ENCODE measurements at places on chromosomes 4 and X.

DNA sequence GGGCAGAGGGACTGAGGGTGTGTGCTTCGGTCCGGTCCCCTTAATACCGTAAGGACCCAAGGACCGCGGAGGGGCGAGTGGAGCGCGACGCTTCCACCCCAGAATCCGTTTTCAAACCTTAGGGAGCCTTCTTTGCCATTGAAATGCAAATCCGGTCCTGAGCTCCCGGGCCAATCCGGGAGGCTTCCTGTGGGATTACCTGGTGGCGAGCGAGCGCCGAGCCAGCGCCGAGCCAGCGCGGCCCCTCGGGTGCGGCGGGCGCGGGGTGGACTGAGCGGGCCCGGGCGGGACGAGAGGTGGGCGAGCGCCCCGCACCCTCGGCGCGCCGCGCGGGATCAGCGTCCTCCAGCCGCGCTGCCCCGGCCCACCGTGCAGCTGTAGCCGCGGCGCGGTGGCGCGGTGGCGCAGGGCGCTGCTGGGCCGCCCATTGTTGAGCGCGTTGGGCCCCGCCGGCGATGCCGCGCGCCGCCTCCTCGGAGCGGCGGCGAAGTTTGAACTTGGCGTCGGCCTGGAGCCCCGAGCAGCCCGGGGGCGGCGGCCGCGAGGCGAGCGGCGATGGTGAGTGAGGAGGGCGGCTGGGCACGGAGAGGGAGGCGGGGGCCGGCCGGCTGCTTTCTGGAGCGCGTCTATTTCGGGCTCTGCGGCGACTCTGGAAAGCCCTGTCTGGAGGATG, 208.7 kb downstream of the SOWAHB start:
- H3K27ac ChIP-seq = peak overlapping the region; percentile 98
- H3K27me3 ChIP-seq = no peaks in the 10 kb centered on the region
- no peaks in the 10 kb centered on the region for H3K36me3 ChIP-seq
- DNase-seq = peak; percentile 45

DNA sequence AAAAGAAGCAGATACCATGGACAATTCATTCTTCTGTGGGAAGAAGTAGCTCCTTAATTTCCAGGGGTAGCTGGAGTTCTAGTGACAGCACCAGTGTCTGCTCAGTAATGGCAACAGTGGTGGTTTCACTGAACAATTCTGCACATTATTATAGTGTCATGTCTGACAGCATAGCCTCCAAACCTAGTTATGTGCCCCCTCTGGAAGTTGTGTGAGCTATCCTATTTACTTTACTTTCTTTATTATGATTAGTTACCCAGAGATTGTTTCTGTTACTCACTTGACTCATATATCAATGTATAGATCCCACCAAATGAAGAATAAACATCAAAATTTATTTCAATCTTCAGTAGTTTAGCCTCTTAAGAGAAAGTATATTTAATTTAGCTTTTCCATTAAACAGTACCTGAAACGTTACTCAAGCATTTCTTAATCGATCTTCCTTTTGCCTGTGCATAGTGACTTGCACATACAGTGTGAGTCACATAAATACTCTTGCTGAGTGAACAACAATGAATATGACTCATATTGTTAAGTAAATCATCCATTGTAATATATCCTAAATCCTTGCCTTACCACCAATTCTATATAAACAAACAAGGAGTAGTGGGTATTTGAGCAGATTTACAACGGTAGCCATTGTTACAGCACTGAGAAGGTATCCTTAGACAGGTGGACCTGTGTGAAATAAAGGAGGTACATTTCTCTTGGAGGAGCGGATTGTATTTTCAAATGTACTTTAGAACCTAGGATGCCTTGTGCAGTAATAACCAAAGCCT, 534.7 kb downstream of the ANKRD50 start:
- no peaks in the 10 kb centered on the region for H3K4me1 ChIP-seq
- no peaks in the 10 kb centered on the region for H3K36me3 ChIP-seq
- 0 out of 2 replicates have a peak, but pooled peaks cover 5% of the 10 kb centered on the region for H3K27me3 ChIP-seq

DNA sequence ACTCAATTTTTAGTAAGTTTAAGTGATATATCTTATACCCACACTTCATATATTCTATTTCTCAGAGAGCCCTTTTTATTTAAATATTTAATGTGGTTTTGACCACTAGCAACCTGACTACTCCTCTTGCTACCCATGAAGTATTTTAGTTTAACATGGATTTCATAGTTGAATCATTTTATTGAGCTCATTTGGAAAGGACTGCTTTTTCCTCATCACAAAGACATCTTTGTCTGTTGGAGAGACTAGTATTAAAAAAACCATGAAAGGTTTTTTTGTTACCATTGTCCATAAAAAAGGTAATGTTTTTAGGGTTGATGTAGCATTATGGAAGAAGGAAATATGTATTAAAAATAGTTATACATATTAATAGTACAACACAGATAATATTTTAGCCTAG, 139.5 kb downstream of the RAPGEF2 start:
- no peak overlapping the region for H3K27ac ChIP-seq
- H3K4me1 ChIP-seq = no peaks in the 10 kb centered on the region
- H3K27me3 ChIP-seq = no peaks in the 10 kb centered on the region

- no peaks in the 10 kb centered on the region for H3K36me3 ChIP-seq
- no peaks in the 10 kb centered on the region for H3K4me1 ChIP-seq
- H3K4me3 ChIP-seq = no peak overlapping the region
- no peak overlapping the region for H3K27ac ChIP-seq
Observed at GRCh38 chr4:82469791-82470345, 39.5 kb downstream of the ENOPH1 start.

- no peak overlapping the region for H3K27ac ChIP-seq
- peaks cover 16% of the 10 kb centered on the region for H3K4me1 ChIP-seq
- no peaks in the 10 kb centered on the region for H3K36me3 ChIP-seq
- no peak for DNase-seq
Observed at GRCh38 chrX:19750783-19751467, 136.5 kb downstream of the SH3KBP1 start.

DNA sequence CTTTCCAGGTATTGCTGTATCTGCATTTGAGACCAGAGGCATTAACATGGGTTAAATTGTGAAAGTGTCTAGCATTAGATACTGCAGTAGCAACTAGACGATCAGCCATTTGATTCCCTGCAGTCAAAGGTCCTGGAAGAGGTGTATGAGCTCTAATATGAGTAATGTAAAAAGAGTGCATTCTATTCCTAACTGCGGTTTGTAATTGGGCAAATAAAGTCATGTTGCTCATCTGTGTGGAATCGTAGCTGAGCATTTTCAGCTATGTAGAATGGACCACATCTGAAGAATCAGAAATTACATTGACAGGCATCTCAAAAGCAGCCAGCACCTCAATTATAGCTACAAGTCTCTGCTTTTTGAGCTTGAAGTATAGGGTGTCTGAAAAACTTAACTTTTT, 157.6 kb downstream of the ZNF518B start:
- DNase-seq = no peak
- no peaks in the 10 kb centered on the region for H3K27me3 ChIP-seq
- H3K4me1 ChIP-seq = no peaks in the 10 kb centered on the region
- H3K4me3 ChIP-seq = no peak overlapping the region
- H3K27ac ChIP-seq = no peak overlapping the region

GRCh38 chrX:150044556-150044955, 106.3 kb upstream of the EOLA2 start:
- no peak overlapping the region for H3K27ac ChIP-seq
- no peaks in the 10 kb centered on the region for H3K36me3 ChIP-seq
- no peak for DNase-seq
- H3K4me3 ChIP-seq = no peak overlapping the region
- no peaks in the 10 kb centered on the region for H3K27me3 ChIP-seq

- H3K36me3 ChIP-seq = no peaks in the 10 kb centered on the region
- no peaks in the 10 kb centered on the region for H3K27me3 ChIP-seq
- H3K4me1 ChIP-seq = no peaks in the 10 kb centered on the region
- H3K27ac ChIP-seq = no peak overlapping the region
Observed at GRCh38 chrX:16212436-16212835, 45.2 kb downstream of the MAGEB17 start.

GRCh38 chr4:10096978-10097335, 19.6 kb downstream of the WDR1 start:
- peak overlapping the region; percentile 98 for H3K27ac ChIP-seq
- no peaks in the 10 kb centered on the region for H3K27me3 ChIP-seq
- H3K36me3 ChIP-seq = peaks cover 33% of the 10 kb centered on the region
- H3K4me3 ChIP-seq = peak overlapping the region; percentile 17
- DNase-seq = peak; percentile 59

- no peak for DNase-seq
- H3K27ac ChIP-seq = no peak overlapping the region
- H3K4me3 ChIP-seq = no peak overlapping the region
- H3K36me3 ChIP-seq = no peaks in the 10 kb centered on the region
- H3K27me3 ChIP-seq = no peaks in the 10 kb centered on the region
Observed at GRCh38 chrX:18026166-18026565, 165.1 kb upstream of the RAI2 start.

GRCh38 chr4:2881431-2881830, 37.8 kb downstream of the ADD1 start:
- no peaks in the 10 kb centered on the region for H3K27me3 ChIP-seq
- no peaks in the 10 kb centered on the region for H3K4me1 ChIP-seq
- no peak for DNase-seq
- peaks cover 7% of the 10 kb centered on the region for H3K36me3 ChIP-seq
- no peak overlapping the region for H3K27ac ChIP-seq
- no peak overlapping the region for H3K4me3 ChIP-seq

- no peaks in the 10 kb centered on the region for H3K4me1 ChIP-seq
- peak overlapping the region; percentile 52 for H3K4me3 ChIP-seq
- no peak for DNase-seq
- H3K27me3 ChIP-seq = peaks cover 26% of the 10 kb centered on the region
- no peaks in the 10 kb centered on the region for H3K36me3 ChIP-seq
Observed at GRCh38 chrX:25016938-25017598, 1.3 kb upstream of the ARX start.

- DNase-seq = no peak
- H3K4me3 ChIP-seq = no peak overlapping the region
- H3K4me1 ChIP-seq = 0 out of 2 replicates have a peak, but pooled peaks cover 5% of the 10 kb centered on the region
- H3K27ac ChIP-seq = no peak overlapping the region
- H3K27me3 ChIP-seq = no peaks in the 10 kb centered on the region
- no peaks in the 10 kb centered on the region for H3K36me3 ChIP-seq
Observed at GRCh38 chr4:87500092-87500462, 29.1 kb downstream of the SPARCL1 start.

DNA sequence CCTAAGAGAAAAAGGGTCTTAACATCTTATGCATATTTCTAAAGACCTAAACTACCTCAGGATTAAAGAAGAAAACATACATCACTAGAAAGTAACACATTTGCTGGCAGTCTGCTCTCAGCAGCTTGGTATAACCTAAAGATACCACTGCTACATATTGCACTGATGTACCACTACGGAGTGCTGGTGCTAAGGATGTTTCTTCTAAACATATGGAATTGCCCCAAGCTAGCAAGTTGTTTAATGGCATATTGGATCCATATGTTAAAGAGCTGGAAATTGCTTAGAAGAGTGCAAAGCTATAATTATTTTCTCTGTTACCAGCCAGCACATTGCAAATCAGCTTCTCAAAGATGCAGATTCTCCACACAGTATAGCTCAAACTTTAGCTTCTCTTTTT, 436.5 kb upstream of the GALNTL6 start:
- H3K4me3 ChIP-seq = no peak overlapping the region
- no peaks in the 10 kb centered on the region for H3K36me3 ChIP-seq
- H3K4me1 ChIP-seq = no peaks in the 10 kb centered on the region
- H3K27ac ChIP-seq = no peak overlapping the region

DNA sequence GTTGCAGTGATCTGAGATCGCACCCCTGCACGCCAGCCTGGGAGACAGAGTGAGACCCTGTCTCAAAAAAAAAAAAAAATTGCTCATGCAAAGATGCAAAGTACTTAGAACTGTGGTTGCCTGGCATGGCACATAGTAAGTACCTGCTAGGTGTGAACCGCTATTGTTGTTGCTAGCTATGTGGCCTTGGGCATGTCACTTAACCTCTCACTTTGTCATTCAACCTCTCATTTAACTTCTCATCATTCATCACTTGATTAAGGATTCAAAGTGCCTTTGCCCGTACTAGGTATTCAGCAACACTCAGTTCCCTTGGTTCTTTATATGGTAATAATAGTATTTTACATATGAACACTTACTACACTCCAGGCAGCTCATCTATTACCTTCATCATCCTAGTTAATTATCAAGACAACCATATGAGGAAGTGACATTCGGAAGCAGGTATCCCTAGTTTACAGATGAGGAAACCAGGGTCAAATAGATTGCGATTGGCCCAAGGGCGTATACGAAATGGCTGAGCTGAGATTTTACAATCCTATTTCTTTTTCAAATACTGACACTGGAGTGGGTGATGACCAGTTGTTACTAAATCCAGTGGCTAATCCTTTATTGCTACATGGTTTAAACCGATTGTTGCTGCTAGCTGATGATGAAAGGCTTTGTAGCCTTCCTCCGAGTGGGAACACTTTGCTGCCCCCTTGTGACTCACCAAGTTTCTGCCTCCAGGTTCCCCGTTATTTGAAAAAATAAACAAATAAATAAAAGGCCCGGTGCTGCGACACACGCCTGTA, 28.8 kb upstream of the SOWAHD start:
- H3K36me3 ChIP-seq = no peaks in the 10 kb centered on the region
- H3K4me1 ChIP-seq = peaks cover 7% of the 10 kb centered on the region
- H3K27me3 ChIP-seq = no peaks in the 10 kb centered on the region
- DNase-seq = peak; percentile 77
- no peak overlapping the region for H3K27ac ChIP-seq

GRCh38 chrX:41475591-41476241, 28.6 kb downstream of the NYX start:
- DNase-seq = no peak
- no peak overlapping the region for H3K27ac ChIP-seq
- H3K4me1 ChIP-seq = no peaks in the 10 kb centered on the region
- no peaks in the 10 kb centered on the region for H3K27me3 ChIP-seq
- no peak overlapping the region for H3K4me3 ChIP-seq

DNA sequence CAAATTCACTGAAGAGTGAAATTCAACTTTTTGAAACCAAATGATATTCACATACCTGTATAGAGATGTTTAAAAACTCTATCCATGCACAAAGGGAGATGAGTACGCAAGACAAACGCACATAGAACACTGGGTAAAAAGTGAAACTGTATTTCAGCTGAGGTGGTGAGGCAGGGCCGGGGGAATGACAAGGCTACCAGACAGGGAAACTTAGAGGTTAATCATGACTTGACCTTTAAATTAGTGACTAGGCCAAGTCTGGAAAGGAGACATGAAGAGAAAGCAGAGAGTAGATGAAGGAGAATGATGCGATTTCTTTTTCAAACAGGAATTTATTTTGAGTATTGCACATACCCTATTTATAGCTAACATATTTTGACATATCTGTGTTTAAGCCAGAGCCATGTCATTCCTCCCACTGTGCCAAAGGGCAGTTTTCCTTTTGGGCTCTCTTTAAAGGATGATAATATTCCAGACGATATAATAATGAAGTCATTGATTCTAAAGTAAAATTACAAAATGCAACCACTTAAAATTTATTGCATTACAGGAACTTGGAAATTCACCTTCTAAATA, 49.4 kb downstream of the ARHGEF6 start:
- H3K36me3 ChIP-seq = no peaks in the 10 kb centered on the region
- no peak overlapping the region for H3K27ac ChIP-seq
- no peaks in the 10 kb centered on the region for H3K27me3 ChIP-seq
- H3K4me1 ChIP-seq = peaks cover 7% of the 10 kb centered on the region

- H3K4me1 ChIP-seq = no peaks in the 10 kb centered on the region
- H3K27ac ChIP-seq = no peak overlapping the region
- H3K36me3 ChIP-seq = no peaks in the 10 kb centered on the region
Observed at GRCh38 chr4:138200236-138200590, 41.9 kb downstream of the SLC7A11 start.
